Fibroblast of skin of left biceps (primary cell): ENCODE measurements at places on chromosomes 2 and 18.

DNA sequence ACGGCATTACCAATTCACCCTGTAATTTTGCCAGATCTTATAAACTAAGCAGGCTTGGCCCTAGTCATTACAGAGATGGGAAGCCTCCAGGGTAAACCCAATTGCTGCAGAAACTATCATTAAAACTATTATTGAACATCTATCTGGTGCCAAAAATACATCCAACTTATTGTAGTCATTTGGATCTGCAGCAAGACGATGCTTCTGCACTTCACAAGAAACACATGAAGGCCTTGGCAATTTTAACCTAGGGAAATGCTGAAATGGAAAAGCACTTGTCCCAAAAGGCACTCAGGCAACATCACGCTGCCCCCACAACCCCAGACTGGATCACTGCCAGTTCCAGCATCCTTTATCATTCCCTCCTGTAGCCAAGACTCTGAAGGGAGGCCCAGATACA is 85.3 kb upstream of the ACVR2A start:
- no peak for DNase-seq

DNA sequence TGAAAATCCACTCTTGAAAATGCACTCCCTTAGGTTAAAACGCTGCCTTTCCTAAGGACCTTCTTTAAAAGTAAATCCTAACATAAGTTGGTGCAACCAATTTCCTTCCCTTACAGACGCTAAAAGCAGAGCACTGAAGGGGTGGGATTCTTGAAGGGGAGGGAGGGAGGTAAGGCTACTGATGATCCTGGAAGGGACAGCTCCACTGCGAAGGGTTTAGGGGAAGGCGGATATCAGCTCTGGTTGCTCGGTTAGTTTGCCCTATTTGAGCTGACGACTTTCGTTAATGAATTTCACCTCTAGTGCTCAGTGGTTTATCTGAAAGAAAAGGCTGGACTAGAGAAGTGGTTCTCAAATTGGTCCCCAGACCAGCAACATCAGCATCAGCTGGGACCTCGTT is 49.7 kb upstream of the SIGLEC15 start:
- no peak for DNase-seq

DNA sequence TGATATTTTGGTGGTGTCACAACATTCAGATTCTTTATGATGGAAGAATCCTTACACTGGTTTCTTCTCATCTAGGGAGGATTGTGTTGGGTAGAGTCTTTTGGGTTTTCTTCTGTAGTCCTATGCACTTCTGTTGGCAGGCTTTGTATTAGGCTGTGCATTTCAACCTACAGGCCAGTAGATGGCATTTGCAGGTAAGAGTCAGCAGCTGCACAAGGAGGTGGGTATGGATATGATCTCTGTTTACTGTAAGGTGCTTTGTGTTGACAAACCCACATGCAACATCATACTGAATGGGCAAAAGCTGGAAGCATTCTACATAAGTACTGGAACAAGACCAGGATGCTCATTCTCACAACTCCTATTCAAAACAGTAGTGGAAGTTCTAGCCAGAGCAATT is 656.8 kb downstream of the METTL4 start:
- no peak for DNase-seq

DNA sequence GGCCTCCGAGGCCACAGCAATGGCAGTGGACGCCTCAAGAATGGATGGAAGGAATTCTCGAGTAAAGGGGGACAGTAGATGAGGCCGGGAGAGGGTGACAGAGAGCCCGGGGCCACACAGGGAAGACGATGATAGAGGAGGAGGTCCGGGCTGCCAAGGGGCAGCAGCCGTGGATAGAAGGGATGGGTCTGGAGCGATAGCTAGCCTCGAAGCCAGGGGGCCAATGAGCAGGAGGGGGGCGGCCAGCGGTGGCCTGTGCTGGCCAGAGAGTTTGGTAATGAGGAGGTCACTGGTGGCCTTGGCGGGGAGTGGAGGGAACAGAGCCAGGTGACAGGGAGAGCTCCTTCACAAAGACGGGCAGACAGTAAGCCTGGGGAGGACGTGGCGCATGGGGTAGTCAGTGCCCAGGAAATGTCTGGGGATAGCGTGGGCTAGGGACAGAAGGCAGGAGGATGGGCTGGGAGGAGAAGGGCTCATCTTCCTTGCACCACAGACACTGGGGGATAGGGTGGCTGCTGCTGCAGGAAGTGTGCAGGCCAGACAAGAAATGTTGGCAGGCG is 87.8 kb upstream of the ASB18 start:
- no peak for DNase-seq

GRCh38 chr2:107570876-107571275 is 255.8 kb upstream of the RGPD4 start:
- no peak for DNase-seq

DNA sequence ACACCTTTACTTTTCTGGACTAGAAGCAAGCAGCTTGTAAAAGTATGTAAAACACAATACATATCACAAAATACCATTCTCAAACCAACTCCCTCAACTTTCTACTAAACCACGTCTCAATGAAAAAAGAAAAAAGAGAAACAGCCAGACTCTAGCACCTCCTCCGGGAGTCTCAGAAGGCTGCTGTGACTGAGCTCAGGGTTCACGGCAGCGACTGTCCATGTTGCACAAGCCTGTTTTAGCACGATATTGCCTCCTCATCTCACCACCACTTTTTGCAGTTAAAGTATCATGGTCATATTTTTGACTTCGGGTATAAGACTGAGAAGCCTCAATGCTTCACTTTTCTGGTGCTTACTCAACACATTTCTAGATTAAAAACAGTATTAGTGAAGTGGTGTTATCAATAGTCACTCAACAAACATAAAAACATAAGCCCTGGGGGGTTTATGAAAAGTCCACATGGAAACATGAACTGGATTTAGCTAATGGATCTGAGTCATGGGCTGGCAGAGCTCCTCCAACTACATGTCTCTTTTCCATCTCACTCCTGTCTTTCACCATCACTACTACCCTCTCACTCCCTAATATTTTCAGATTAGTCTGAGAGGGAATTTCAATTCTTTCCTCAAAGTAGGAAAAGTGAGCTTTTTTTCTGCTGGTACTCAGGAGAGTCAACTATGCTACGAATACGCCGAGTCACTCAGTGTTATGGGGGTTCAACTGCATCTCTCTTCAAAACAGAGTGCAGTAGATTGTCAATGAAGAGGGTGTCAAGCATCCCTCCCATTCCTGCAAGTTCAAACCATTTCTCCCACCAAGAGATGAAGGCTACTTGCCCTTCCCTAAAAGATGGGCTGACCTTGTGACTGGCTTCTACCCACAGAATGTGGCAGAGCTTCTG is 113.7 kb downstream of the OSR1 start:
- DNase-seq = no peak

GRCh38 chr2:157122776-157123175 is 134.7 kb upstream of the GALNT5 start:
- DNase-seq = no peak

- no peak for DNase-seq
Measured at GRCh38 chr2:155997538-155997937, 335.0 kb downstream of the NR4A2 start.

DNA sequence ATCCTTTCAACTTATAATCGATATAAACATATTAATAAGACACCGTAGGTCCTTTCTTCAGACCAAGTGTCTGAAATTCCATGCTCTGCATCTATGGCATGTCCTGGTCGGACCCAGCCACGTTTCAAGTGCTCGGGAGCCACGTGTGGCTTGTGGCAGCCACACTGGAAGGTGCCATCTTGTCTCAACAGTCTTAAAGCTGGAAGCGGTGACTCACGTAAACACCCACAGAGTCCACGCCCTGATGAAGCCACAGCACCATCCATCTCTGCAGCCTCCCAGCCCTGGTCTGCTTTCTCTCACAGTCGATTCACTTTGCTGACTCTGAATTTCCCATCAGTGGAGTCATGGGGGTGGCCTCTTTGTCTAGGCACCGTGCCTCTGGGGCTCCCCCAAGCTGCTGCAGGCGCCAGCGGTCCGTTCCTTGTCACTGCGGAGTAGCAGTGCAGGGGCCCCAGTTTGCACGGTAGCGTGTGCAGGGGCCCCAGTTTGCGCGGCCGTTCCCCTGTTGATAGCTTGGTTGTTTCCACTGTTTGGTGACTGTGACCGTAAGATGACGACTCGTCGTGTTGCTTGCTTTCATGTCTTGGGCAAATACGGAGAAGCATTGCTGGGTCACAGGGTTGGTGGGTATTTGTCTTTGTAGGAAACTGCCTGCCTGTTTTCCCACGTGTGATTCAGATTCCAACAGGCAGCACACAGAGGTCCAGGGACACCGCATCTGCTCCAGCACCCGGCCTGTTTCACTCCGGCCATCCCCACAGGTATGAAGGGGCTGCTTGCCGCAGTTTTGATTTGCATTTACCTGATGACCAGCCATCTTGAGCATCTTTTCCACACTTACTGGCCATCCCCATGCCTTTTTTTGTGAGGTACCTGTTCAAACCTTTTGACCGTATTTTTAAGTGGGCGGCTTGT is 240.3 kb downstream of the HDAC4 start:
- no peak for DNase-seq

DNA sequence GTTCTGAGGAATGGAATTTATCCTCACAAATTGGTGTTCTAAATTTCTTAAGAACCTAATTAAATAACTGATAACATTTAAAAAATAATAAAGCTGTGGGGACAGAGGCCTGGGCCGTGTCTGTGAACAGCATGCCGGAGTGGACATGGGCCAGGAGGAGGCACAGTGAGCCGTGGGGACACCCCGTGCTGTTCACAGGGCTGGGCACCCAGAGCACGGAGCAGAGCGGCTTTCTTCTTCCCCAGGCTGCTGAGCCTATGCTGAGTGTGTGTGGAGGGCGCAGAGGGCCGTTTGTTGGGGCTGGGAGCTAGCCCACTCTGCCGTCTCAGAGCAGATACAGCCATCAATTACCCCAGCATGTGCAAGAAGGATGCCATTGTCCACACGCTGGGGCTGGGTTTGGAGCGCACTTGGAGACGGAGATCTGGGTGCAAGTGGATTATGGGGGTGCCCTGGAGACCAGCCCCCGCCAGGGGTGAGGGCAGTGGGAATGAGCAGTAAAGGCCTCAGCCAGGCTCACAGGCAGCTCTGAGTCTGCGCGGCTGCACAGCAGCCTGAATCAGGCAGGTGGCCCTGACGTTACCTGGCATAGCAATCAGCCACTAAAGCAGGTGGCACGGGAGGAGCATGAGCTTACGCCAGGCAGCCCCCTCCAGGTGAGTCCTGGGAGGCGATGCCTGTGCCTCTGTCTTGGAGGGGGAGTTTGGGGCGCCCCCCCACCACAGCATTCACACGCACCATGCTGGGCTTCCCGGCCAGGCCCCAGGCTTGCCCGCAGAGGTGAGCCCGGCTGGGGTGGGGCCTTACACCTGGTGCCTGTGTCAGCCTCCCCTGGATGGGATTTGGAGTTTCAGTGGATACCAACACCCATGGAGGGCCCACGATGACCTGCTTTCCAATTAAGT is 52.1 kb upstream of the SLC66A3 start:
- no peak for DNase-seq

GRCh38 chr2:193315428-193316091 is 1120.8 kb upstream of the TMEFF2 start:
- DNase-seq = no peak

DNA sequence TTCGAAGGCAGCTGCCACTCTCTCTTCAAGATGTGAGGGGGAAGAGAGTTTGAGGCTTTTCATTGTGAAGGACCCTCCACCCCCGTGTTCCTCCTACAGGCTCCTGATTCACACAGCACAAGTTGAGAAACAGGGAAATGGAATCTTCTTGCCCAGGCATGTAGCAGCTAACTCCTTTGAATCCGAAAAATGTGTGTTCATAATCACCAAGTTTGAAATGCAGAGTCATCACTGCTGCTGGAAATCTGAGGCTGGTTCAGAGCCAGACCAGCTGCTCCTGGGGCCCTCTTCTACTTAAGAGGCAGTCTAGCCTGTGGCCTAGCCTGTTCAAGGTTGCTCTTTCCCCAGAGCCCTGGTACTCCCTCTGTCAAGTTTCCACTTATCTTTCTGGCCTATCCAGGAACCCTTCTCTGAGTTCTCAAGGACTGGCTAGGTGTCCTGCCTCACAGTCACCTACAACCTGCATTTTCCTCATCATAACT is 166.4 kb downstream of the TMEM247 start:
- peak; percentile 87 for DNase-seq

GRCh38 chr2:149363958-149364357 is 33.6 kb downstream of the LYPD6 start:
- DNase-seq = peak; percentile 20

- DNase-seq = no peak
Measured at GRCh38 chr2:205361272-205361671, 321.0 kb upstream of the NRP2 start.

- no peak for DNase-seq
Measured at GRCh38 chr2:200652158-200652557, 66.3 kb downstream of the AOX1 start.
